ENCODE measurements at places on chromosomes 7 and 10. TPM values are rescaled to one million over a fixed set of nuclear protein-coding genes. Genes with fewer than 3 reads are reported as not detected.

The HTR5A gene
- not detected for total RNA-seq

The LRRC61 gene
- total RNA-seq, result 2.2 TPM

The NKX2-3 gene
- total RNA-seq, result not detected

The INHBA gene
- 18.2 TPM for total RNA-seq

The PLEKHS1 gene
- not detected for total RNA-seq

The THAP5 gene
- 30.7 TPM for total RNA-seq

The CFAP70 gene
- 0.44 TPM for total RNA-seq

The SPDYE1 gene
- total RNA-seq, result not detected

The EZH2 gene
- total RNA-seq, result 27.8 TPM

The FAM25A gene
- not detected for total RNA-seq

The FAM241B gene
- total RNA-seq, result 0.87 TPM
